Activated T-cell treated with anti-CD3 and anti-CD28 coated beads, Interleukin-2, amount 50 U/mL, for 72 hours (primary cell): ENCODE measurements at places on chromosomes 3 and 15. TPM values are rescaled to one million over a fixed set of nuclear protein-coding genes. Genes with fewer than 3 reads are reported as not detected.

The CASR gene
- total RNA-seq, result 0.23 TPM

The TMCO5A gene
- not detected for total RNA-seq

The DHFR2 gene
- total RNA-seq, result 8.1 TPM

The C15orf62 gene
- total RNA-seq, result 1.6 TPM

GRCh38 chr3:99637368-99638111 is 854 bp upstream of the COL8A1 start:
- DNase-seq, result peak; percentile 2

DNA sequence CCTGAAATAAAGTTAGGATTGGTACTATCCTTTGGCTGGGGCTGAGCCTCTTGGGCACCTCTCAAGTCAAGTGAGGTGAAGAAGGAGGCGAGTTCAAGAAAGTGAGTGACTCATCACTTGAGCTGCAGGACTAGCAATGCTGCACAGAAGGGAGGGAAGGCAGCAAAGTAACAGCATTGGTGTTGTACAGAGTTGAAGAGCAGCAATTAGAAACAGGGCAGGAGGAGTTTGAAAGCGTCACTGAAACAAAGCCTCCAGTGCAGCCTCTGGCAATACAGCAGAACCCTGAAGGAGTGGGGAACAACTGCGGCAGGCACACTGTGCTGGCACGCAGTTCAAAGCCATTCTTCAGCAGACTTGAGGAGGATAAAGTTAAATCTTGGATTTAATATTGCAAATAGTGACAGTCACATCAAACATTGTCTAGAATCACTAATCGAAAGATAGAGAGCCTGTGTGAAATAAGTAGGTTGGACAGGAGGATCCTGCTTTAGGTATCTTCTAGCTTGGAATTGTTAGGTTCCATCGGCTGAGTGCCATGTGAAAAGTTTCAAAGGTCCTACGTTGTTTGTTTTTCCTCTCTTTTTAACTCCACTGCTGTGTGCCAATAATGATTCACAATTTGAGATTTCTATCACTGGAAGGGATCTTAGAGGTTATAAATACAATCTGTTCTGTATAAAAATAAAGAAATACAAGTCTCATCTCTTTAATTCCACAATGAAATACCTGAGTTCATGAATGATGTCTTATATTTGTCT is 479.8 kb downstream of the NAALADL2 start:
- DNase-seq, result no peak

- no peak for DNase-seq
Observed at GRCh38 chr3:138544546-138544945, 49.5 kb downstream of the CEP70 start.

- no peak for DNase-seq
Observed at GRCh38 chr15:46059921-46060594, 425.2 kb downstream of the SQOR start.

GRCh38 chr3:123971406-123971805 is 10.4 kb upstream of the CCDC14 start:
- DNase-seq, result no peak

DNA sequence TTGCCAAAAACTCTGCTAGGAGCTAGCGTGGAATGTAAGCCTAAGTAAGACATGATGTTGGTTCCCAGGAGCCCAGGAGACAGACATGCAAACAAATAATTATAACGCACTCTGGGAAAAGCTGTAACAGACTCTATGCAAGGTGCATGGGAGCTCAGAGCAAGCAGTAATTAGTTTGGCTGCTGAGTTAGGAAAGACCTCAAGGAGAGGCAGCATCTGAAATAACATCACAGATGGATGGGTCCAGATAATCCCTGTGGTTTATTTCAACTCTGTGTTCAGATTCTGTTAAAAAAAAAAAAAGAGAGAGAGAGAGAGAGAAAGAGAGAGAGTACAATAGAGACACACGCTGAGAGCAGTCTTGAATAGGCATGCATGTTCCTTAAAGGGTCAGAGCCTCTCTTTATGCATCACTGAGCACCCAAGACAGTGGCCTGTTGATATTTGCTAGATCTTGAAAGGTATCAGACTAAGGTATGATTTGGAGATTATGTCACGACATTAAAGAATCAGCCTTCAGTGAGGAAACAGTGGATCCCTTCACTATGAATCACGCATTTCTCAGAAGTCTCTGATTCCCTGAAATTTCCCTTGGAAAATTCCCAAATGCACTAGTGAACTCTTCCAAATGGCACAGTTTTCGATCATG is 124.4 kb upstream of the LIPC start:
- no peak for DNase-seq
